ENCODE measurements at places on chromosomes 6 and 20. TPM values are rescaled to one million over a fixed set of nuclear protein-coding genes. Genes with fewer than 3 reads are reported as not detected.

The MOG gene
- total RNA-seq: not detected

The PRDM13 gene
- total RNA-seq: 0.83 TPM

The HNF4A gene
- total RNA-seq: 18.8 TPM

The FAM50B gene
- total RNA-seq: 6.0 TPM

The FKBP1C gene
- total RNA-seq: 2.1 TPM

The TRERF1 gene
- total RNA-seq: 8.3 TPM

The CLDN20 gene
- total RNA-seq: not detected

The ZC2HC1B gene
- total RNA-seq: not detected

The PNISR gene
- 28.8 TPM for total RNA-seq

The SLC44A4 gene
- total RNA-seq: 0.08 TPM

The EYA4 gene
- 8.0 TPM for total RNA-seq

The ADAM33 gene
- not detected for total RNA-seq

The LAMA2 gene
- 0.47 TPM for total RNA-seq

The SPATS1 gene
- not detected for total RNA-seq

The EYA2 gene
- total RNA-seq: 2.4 TPM

The ZC3H12D gene
- 0.12 TPM for total RNA-seq

The MCHR2 gene
- total RNA-seq: not detected
